Suppressor macrophage (primary cell): ENCODE measurements at places on chromosomes 4 and X.

- no peak for DNase-seq
Measured at GRCh38 chr4:142547974-142548373, 298.1 kb downstream of the INPP4B start.

- DNase-seq = no peak
Measured at GRCh38 chrX:21838937-21839333, 482 bp upstream of the MBTPS2 start.

GRCh38 chrX:103730796-103731493 is 20.2 kb downstream of the TMEM31 start:
- DNase-seq = no peak

DNA sequence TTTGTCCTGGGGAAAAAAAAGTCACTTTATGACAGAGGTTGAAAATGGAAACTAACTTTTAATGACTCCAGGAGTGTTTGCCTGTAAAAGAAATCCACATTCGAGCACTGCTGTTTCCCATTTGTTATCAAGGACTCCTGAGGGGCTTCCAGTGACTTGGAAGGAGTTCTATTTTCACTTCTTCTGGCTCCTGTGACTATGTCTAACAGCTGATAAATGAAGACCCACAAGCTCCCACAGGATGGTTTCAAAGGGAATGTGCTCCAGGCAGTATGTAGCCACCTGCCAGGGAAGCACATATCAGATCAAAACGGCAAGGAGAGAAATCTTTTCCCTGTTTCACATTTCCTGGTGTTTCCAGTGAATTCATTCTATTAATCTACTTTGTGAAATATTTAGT is 159.8 kb upstream of the FAM241A start:
- DNase-seq = no peak

- no peak for DNase-seq
Measured at GRCh38 chrX:109967156-109967555, 35.8 kb upstream of the TMEM164 start.
